ENCODE measurements at places on chromosomes 1 and 21.
A peak's percentile ranks its signal among the peaks of the same experiment; 100 is the strongest.

GRCh38 chr1:206931709-206932108 is 10.0 kb upstream of the FCMR start:
- no peak for DNase-seq

DNA sequence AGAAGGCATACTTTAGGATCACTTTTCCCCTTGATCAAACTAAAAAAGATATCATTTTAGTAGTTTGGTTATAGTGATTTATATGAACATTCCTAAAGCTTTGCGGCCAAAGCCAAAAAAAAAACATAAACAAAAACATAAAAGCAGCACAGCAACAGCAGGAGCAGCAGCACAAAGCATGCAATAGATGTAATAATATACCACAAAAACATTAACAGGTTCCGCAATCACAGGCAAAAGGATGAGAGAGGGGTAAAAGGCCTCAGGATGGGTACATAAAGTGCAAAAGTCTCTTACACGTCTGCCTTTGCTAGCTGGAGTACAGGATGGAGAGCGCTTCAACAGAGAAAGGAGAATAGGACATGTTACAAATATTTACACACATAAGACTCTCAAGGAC is 119.0 kb downstream of the COQ8A start:
- no peak for DNase-seq

- no peak for DNase-seq
Measured at GRCh38 chr1:185500001-185500626, 183.1 kb upstream of the IVNS1ABP start.

GRCh38 chr1:37437087-37437486 is 37.3 kb upstream of the ZC3H12A start:
- DNase-seq = no peak

DNA sequence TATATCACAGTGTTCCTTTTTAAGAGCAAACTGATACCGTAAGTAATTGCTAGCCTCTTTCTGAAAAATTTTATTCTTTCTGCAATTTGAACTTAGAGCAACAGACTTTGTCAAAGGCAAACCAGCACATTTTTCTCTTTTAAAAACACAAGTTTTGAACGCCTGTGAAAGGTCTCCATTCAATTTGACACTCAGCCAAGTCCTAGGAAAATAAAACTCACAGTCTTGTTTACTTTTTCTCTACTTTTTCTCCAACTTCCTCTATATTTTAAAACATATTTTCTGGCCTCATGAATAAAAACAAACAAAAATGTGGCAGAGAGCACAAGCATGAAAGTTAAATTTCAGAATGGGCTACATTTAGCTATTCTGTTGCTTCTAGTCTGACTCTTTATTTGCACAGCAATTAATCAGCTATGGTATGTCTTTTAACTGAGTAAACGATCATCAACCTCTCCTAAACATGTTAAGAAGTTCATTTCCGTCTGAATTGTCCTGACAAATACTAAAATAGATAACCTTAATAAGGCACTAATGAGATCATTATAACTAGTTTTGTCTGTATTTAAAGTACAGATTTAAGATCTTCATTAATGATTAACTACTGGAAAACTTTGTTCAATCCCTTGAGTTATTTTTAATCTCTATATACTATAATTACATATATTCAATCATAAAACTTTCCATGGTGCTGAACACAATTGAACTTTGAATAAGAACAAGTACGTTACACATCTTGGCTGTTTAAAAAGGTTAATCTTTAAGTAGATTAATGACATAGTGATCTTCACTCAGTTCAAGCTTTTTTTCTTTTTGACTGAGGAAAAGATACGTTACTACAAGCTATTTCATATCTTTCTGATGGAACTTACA is 550.6 kb downstream of the PTBP2 start:
- no peak for DNase-seq

DNA sequence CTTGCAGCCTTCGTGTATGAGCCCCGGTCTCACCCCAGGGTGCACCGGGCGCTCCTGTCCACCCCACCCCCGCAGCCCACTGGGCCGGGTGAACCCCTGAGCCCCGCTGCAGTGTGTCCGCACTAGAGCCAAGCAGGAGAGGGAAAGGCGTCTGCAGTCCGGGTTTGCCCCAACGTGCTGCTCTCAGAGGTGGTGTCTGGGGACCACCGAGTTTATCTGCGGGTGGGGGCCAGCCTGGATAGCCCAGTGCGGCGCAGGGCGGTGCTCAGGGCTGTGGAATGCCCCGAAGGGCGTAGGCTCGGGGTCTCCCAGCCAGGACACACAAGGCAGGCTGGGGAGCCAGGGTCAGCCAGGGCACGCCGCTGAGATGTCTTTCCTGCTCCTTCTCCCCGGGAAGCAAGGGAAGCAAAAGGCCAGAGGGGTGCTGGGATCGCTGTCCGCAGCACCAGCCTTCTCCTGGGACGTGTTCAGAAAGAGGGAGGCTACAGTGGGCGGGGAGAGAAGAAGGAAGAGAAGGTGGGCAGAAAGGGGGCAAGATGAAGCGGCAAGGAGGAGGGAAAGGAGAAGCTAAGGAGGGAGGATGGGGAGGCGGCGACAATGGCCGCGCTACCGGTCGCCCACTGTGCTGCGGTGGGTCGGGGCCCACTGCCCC is 56.6 kb downstream of the MAB21L3 start:
- DNase-seq = no peak

GRCh38 chr21:35336534-35336933 is 287.4 kb upstream of the RUNX1 start:
- DNase-seq = no peak

DNA sequence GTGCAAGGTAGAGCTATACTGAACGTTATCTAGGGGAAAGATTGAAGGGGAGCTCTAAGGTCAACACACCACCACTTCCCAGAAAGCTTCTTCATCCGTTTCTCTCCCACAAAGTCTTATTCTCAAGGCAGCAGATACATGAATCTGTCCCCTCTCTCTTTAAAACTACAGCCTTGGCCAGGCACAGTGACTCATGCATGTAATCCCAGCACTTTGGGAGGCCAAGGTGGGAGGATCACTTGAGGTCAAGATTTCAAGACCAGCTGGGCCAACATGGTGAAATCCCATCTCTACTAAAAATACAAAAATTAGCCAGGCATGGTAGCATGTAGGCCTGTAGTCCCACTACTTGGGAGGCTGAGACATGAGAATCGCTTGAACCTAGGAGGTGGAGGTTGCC is 8.1 kb downstream of the CYP4X1 start:
- DNase-seq = no peak

- no peak for DNase-seq
Measured at GRCh38 chr1:14887764-14888350, 265.7 kb upstream of the TMEM51 start.

DNA sequence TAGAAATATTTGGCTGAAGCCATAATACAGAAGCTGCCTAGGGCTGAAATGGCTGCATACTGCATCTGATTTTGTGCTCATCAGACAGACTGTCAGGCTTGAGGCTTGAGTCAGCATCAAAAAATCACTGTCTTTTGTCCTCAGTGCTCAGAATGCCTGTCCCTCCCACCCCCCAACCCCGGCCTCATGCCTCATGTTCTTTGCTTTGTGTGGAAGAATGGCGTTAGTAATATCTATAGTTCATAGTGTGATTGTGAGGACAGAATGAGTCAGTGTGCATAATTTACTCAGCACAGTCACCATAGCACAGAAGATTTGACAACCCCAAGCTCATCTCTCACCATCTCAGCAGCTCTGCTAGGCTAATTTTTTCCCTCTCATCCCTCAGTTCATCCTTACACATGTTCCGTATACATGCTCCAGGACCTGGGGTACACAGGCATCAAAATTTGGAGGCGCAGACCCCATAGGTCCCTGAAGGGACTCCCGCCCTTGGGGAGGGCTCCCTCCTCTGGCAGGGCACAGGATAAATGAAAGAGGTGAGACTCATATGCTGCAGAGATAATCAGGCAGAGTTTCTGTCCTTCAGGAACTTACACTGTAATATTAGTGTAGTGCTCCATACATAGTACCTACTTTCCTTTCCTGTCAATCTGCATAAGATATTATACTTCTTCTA is 159.1 kb upstream of the C8B start:
- no peak for DNase-seq

- DNase-seq = no peak
Measured at GRCh38 chr1:209072481-209072880, 511.0 kb upstream of the CAMK1G start.

GRCh38 chr21:16194788-16195537 is 465.2 kb downstream of the USP25 start:
- DNase-seq = peak; percentile 35

GRCh38 chr1:110059133-110059863 is 11.2 kb downstream of the ALX3 start:
- DNase-seq = no peak

- no peak for DNase-seq
Measured at GRCh38 chr1:165116171-165116570, 240.3 kb downstream of the LMX1A start.

GRCh38 chr1:240786880-240787279 is 174.9 kb upstream of the GREM2 start:
- no peak for DNase-seq

DNA sequence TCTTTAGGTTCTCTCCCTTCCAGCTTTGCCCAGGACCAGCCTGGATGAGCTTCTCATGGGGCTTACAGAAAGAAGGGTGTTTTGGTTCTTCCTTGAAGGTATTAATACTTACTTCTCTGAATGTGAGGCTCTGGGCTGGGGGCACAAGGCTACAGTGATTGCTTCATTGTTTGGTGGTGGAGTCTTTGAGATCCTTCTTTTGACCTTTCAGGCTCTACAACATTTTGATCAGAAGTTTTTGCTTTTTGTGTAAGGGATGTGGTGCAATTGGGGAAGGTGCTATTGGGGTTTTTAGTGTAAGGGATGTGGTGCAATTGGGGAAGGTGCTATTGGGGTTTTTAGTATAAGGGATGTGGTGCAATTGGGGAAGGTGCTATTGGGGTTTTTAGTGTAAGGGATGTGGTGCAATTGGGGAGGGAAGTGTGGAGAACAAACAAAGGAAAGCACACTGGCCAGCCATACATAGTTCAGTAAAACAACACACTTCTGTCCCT is 103.6 kb upstream of the IVNS1ABP start:
- no peak for DNase-seq

GRCh38 chr21:15653710-15654109 is 76.1 kb upstream of the USP25 start:
- DNase-seq = no peak

- no peak for DNase-seq
Measured at GRCh38 chr1:242055749-242056320, 56.9 kb upstream of the MAP1LC3C start.

DNA sequence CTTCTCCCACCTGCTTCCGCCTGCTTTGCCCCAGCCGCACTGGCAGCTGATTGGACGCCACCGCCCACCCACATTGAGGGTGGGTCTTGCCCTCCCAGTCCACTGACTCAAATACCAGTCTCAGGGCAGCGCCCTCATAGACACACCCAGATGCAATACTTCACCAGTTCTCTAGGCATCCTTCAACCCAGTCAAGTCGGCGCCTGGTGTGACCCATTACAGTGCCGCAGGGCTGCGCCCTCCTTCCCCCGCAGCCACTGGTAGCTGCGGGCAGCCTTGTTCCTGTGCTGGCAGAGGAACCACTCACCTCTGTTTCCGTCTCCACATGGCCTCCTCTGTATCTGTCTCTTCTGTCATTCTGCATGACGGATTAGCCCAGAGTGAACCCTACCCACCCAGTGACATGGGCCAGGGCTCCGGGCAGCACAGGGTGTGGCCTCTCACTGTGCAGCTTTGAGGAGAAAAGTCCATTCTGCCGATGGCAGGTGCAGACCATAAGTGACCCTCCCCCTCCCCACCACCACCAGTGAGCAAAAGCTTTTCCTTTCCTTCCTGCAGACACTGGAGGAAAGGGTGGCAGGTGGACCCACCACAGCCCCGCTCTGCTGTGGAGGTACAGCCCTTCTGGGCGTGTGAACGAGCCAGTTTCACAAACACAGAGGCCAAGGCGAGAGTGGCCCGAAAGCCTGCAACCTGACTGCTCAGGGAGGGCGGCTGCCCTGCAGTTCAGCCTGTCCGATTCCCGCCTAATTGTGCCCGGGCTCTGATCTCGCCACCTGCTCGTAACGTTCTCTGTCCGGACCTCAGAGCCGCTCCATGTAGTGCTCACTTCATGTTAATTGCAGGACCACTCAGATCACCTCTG is 57.1 kb downstream of the FAAP20 start:
- no peak for DNase-seq

DNA sequence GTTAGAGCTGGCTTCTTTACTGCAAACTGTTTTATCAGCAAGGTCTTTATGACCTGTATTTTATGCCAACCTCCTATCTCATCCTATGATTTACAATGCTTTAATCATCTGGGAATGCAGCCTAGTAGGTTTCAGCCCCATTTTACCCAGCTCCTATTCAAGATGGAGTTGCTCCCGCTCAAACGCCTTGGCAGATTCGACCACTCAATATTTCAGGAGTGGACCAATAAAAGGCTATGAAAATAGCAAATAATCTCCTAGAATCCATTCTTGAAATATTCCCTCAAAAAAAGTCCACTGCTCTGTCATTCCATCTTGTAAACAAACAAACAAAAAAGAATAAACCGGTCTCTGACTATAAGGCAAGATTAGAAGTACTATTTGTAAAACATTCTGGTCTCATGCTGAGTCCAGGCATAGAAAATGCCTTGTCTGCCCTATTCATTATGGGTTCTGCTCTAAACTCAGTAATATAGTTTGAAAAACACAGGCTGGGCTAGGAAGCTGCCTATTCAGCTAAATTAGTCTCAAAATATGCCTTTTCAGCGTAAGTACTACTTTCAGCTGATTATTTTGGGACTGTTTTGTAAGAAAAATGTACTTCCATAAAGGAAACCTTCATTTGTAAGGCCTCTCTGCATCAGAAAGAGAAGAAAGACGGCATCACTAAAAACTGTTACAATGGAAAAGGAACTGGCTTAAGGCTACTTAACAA is 53.0 kb downstream of the TBX19 start:
- no peak for DNase-seq

GRCh38 chr1:100661176-100661575 is 58.4 kb upstream of the VCAM1 start:
- DNase-seq = no peak

DNA sequence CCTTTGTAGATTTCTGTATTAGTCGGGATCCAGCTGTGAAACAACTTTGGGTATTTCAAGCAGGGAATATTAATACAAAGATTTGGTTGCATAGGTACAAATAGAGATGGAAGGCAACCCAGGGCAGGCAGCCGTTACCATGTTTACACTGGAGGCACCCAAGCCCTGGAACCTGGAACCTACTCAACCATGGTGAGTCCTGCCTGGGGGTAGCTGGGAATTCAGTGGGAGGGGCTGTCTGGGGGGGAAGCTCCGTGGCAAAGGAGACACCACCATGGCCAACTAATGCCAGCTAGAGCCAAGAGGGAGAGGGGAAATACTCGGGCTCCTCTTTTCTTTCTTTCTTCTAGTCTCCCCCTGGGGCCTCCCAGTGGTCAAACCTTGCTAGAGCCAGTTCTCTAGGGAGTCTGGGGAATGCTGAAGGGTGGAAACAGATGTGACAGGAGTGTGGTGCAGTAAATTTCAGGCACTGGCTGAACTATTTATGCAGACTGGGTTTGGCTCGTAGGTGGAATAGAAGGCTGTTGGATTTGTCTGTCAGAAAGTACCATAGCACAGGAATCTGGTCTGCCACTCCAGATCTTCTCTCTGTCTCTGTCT is 91.9 kb upstream of the CACNA1E start:
- no peak for DNase-seq

DNA sequence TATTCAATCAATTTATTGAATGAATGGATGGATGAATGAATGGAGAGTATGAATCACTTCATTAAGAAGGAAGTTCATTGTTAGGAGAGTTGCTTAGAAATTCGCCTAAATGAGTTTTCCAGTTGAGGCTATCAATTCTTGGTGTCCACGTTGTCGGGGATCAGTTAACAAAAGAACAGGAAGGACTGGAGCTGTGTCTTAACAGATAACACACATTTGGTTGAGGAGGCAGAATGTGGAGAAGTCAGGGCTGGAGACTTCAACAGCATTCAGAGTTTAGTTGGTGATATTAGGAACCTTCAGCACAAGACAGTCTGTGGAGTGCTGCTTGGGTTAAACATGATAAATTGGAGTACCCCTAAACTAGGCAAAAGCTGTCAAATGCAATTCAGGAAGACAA is 33.7 kb downstream of the ZBTB18 start:
- DNase-seq = no peak

Data from DND-41 (cell line).